Activated T-helper 1 cell treated with anti-CD3 and anti-CD28 coated beads, Interleukin-2, amount 50 U/mL, for 16 hours (primary cell): ENCODE measurements at places on chromosomes 2 and 18.
A peak's percentile ranks its signal among the peaks of the same experiment; 100 is the strongest.

DNA sequence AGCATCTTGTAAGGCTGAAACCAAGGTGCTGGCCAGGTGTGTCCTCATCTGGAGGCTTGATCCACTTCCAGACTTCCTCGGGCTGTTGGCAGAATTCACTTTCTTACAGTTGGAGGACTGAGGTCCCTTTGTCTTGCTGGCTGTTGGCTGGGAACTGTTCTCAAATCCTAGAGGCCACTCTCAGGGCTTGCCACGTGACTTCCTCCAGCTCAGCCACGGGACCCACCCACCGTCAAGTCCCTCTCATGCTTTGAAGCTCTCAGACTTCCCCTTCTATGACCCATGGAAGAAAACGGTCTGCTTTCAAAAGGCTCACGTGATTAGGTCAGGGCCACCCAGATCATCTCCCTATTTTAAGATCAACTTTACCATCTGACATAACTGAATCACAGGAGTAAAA, 77.1 kb downstream of the SMAD4 start:
- DNase-seq = no peak

GRCh38 chr2:158489366-158490112, 32.8 kb downstream of the PKP4 start:
- no peak for DNase-seq

GRCh38 chr2:46170611-46171350, 126.4 kb upstream of the EPAS1 start:
- no peak for DNase-seq

- DNase-seq = no peak
These were observed 2.1 kb downstream of the TMEM198 start for GRCh38 chr2:219545943-219546352.

GRCh38 chr2:68951899-68952298, 794 bp downstream of the GKN2 start:
- DNase-seq = no peak

- no peak for DNase-seq
These were observed 719.5 kb downstream of the DPP10 start for GRCh38 chr2:115161771-115162493.

GRCh38 chr2:72095364-72095763, 52.3 kb downstream of the CYP26B1 start:
- DNase-seq = no peak

DNA sequence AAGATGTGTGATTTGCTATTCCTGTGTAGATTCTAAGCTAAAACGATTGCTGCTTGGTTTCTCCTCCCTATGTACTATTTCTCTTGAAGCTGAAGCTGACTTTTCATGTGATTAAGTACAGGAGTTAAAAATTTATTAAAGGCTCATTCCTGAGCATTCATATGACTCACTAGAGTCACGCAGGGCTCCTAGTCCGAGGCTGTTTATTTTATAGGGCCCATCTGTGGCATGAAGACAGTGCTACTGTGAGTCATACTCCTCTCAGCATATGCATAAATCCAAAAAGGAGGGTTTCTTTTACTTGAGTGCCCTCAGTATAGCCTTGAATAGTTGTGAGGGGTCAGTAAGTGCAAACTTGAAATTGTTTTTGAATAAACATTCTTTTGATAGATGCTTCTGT, 378.8 kb downstream of the PTPRM start:
- DNase-seq = no peak

DNA sequence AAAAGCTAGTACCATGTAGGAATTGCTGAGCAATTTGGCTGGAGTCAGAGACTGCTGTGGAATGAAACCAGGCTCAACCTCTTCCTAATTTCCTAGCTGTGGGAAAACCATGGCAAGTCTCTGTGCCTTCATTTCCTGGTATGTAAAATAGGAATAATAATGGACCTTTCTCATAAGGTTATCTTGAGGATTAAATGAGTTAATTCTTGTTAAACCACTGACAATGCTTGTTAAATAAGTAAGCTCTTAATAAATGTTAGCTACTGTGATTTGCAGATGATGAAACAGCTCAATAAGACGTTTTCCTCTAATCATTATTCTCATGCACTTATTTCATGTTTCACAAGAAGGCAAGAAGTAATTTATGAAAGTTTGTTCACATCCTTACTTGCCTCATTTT, 346.7 kb downstream of the RND3 start:
- no peak for DNase-seq

DNA sequence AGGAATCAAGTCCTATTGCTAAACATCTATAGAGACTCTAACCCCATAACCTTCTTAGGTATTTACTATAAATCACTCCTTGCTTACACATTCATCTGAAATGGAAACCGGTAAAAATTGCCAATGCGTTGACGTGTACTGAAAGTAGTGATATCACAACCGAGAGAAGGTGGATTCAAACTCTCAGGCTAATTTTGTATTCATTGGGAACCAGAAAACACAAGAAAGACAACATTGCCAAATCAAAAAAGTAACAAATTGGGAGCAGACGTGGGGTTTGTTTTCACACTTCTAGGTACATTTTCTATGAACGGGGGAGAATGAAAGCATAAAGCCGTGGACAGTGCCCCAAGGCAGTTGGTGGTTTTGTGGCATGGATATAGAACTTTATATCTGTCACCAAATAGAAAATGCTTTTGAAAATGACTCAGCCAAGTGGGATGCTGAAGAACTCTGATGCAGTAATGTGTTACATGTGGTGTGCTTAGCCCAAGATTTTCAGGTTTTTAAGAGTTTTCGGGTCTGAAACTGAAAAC, 155.1 kb upstream of the RASGRP3 start:
- DNase-seq = no peak

DNA sequence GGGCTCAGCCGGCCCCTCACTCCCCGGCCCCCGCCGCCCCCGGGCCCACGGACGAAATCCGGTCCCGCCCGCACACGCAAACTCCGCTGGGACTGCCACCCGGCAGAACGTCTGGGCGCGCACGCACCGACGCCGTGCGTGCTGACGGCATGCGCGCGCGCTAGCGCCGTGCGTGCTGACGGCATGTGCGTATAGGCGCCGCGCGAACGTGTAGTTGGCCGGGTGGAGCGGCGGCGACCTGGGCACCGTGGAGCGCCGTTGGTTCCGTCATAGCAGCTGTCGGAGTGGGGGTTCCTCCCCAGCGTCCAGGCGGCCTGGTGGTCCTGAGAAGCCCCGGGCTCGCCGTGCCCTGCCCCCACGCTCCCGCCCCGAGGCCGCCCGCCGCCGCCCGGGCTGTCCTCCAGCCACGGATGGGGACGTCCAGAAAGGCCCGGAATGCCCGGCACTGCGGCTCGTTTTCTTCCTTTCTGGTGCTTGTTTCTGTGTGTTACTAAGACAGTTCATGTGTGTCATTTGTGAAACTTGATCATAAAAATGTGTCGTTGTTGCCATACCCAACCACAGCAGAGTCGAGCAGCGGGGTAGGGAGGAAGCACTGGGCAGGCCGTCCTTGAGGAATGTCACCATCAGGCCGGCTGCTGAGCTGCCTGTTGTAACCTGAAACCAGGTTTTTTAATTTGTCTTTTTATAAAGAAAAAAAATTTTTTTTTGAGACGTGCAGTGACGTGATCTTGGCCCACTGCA, at the start of gene TXNL4A:
TXNL4A (minus strand) TSS at position 113 of the 744 bp plus-strand sequence. CDS start 171 bp downstream, outside the sequence.
- peak; percentile 80 for DNase-seq

DNA sequence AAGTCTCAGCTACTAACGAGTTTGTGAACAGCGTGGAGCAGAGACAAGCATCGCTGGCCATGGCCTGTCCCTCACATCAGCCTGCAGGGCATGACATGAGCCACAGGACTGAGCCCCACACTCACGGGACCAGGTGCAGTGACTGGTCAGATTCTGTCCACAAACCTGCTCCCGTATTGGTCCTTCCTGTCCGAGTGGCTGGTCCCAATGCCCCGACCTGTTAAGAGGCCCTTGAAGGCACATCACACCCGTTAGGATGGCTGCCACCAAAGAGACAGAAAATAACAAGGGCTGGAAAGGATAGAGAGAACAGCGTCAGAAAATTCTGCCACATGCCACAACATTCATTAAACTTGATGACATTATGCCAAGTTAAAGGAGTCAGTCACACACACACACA, 403.2 kb upstream of the MYT1L start:
- DNase-seq = no peak

GRCh38 chr2:132849118-132849517, 179.1 kb upstream of the LYPD1 start:
- no peak for DNase-seq

GRCh38 chr2:56199492-56199891, 15.7 kb downstream of the CCDC85A start:
- DNase-seq = no peak
